NCI-H1436 treated with DMSO at 0.1 percent for 48 hours (cell line): ENCODE measurements at places on chromosomes 1 and 21.

DNA sequence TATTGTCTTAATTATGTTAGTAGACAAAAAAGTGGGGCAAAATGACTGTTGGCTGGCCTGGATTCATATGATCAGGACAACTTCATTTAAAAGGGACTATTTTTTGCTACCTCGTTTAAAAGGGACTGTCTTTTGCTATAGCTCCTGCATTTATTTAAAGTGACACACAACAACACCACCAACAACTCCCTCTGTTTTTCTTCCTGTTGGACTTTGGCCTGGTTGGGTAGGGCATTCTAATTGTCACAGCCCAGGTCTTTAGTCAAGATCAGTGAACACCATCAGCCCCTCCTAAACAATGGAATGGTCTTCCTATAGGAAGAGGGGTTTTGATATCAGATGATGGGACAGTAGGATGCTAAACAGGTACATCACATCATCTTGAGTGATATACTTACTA lies 241.8 kb downstream of the GPR52 start:
- DNase-seq, result no peak

DNA sequence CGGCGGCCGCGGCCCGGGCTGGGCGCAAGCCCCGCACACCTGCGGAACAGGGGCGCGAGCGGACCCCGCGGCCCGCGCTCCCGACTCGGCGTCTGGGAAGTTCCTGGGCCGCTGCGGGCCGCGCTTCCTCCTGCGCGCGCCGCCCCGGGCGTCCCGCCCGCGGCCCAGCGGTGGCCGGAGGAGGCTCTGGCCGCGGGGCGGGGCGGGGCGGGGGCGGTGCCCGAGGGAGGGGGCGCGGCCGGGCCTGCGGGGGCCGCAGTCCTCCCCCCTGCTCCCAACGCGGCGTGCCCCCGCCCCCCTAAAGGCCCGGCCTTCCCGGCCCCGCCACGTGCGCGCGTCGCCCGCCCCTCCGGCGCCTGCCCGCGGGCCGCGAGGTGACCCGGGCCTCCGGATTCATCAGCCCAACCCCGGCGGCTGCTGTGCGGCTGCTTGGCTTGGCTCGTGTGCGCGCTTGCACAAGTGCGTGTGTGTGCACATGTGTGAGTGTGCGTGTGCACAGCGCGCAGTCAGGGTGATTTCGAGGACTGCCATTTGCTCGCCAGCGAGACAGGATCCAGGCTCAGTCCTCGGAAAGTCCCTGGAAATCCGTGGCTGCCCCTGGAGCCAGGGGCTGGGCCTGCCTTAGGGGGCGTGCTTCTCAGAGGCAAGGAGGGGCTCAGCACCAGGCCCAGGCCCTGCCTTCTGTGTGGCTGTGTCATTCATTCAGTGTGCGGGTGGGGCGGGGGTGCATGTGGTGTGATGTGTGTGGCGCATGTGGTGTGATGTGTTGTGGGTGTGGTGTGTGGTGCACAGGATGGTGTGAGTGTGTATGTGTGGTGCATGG lies at the start of gene C2CD2:
Gene C2CD2, minus strand, starts transcription at position 188 of the 823 bp plus-strand sequence. CDS start 370 bp downstream, outside the sequence.
- no peak for DNase-seq

DNA sequence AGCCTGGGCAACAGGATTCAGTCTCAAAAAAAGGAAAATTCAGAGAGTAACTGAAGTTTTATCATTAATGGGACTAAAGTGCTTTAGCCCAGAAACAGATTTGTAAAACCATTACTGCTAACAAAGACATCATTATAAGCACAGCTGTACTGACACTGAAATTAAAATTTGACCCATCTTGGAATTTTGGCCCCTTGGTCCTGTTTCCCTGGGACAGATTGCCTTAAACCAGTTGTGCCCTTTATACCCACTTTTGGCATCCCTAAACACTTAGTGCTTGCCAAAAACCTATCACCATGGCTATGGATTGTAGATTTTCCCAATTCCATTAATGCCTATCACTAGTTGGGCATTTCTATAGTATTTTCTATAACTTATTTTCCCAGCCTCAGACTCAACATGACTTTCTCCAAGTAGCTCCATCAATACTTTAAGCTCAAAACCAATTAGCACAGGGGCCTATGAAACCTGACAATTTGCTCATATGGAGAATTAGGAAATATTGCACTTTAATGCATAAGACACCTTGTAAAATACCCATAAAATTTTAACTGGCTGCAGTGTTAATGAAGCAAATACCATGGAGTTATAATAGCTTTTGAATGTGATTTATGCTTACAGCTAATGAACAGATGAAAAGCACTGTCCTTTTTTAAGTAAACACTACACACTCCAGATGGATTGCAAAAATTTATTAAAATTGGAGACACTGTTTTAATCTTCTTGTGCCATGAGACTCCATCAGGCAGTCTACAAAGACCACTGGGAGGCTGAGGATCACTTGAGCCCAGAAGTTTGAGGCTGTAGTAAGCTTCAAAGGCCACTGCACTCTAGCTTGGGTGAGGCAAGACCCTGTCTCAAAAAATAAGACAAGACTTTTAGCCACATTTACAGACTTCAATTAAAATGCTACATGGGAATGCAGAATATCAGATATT lies 4.3 kb downstream of the GAS5 start:
- DNase-seq, result no peak

GRCh38 chr1:41917835-41918449 lies 780 bp downstream of the HIVEP3 start:
- no peak for DNase-seq

- DNase-seq, result no peak
These were observed 10.9 kb upstream of the CD101 start for GRCh38 chr1:116990612-116991151.

DNA sequence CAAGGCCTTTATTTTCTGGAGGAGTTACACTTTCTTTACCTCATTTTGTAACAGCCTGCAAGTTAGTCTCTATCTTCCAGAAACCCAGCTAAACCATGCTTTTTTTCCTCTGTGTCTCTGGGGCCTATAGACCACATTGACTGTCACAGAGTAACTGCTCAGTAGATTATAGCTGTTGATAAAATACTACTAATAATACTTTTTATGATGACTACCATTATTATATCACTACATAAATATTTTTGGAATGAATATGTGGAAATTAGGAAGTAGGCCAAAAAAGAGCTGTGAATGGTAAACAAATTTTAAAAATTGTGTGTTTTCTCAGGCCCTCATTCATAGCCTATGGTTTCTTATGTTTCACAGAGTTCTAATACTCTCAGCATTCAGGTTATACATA lies 233.1 kb upstream of the USP24 start:
- DNase-seq, result no peak

DNA sequence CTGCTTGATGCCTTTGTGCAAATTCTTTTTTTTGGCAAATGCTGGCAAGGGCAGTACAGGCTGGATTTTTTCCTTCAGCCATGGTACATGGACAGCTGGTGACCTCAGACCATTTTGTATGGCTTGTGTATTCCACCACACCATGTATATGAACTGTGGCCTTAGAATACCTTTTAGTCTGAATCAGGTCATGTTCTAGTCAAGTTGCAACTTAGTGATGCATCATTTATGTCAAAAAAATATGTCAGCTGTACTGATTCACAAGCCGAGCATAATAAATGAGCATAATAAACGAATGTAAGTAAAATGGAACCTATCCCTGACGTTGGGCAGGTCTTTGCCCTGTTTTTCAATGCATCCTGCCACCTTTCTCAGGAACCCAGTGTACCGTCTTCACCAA lies 219.7 kb upstream of the RUNX1 start:
- no peak for DNase-seq

GRCh38 chr1:230326971-230327891 lies 98.9 kb downstream of the PGBD5 start:
- no peak for DNase-seq

GRCh38 chr1:36829066-36829465 lies 205.2 kb downstream of the GRIK3 start:
- no peak for DNase-seq

GRCh38 chr1:46150085-46150484 lies 17.7 kb upstream of the PIK3R3 start:
- DNase-seq, result no peak

DNA sequence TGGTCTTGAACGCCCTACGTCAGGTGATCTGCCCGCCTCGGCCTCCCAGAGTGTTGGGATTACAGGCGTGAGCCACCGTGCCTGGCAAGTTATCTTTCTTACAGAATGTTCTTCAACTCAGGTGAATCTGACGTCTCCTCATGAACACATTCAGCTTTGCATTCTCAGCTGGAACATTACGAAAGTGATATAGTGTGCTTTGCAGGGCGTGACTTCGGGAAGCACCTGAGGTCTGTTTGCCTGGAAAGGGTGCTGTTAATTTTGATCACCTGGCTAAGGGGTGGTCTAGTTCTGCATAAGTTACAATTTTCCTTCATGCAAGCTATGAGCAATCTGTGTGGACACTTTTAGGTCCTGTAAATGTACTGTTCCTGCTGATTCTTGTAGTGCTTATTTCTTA lies 16.3 kb upstream of the CLIC4 start:
- DNase-seq, result no peak

DNA sequence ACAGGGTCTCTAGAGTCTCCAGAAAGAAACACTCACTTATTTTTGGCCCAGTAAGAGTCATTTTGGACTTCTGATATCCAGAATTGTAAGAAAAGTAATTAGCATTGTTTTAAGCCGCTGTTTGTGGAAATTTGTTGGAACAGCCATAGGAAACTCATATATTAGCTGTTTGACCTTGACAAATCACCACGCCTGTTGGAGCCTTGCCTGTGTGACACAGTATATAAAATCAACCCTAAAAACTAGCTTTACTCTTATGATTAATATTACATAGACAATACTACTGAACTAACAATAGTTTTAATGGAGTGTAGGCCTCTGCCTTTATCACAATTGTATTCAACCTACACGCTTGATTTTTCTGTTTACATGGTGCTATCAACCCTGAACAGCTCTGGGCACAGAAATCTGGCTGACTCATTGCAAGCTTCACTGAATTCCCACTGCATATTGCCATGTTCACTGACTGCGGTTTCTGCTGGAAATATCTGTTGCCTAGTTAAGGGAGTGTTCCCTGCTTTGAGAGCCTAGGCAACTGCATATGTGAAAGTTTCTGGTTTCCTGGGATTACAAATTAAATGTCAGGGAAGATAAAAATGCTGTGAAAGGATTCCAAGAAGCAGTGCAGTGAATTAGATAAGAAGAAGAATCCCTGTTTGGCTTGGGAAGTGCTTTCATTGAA lies 419.5 kb upstream of the DEPDC1 start:
- DNase-seq, result no peak

- no peak for DNase-seq
These were observed 12.0 kb downstream of the PROX1 start for GRCh38 chr1:213999732-214000131.

GRCh38 chr1:93800856-93801255 lies 78.2 kb downstream of the DNTTIP2 start:
- no peak for DNase-seq

GRCh38 chr1:246166841-246167240 lies 340.2 kb downstream of the SMYD3 start:
- no peak for DNase-seq

GRCh38 chr1:94302497-94302896 lies 65.1 kb upstream of the ARHGAP29 start:
- no peak for DNase-seq

DNA sequence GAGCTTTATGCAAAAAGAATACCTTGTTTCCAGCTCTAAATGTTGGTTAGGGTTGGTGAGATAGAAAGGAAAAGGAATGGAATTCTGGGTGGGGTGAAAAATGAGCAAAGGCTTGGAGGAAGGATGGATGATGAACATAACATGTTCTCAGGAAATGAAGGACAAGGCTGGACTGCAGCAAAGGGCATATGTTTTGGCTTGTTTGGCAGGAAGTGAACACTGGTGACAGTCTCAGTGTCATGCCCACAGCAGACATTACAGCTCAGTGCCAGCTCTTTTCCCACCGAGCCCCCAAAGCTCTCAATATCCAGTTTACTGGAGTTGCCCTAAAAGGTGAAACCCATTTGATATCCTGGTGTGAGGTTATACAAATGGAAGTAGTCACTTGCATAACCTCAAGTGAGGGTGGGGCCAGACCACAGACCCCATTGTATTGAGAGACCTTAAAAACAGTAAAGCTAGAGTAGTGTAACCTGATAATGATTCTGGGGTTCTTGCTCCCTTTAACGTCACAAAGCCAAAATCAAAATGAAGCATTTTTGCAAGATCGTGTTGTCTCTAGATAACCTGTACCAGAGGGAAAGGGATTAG lies 270.6 kb downstream of the NFIA start:
- no peak for DNase-seq

DNA sequence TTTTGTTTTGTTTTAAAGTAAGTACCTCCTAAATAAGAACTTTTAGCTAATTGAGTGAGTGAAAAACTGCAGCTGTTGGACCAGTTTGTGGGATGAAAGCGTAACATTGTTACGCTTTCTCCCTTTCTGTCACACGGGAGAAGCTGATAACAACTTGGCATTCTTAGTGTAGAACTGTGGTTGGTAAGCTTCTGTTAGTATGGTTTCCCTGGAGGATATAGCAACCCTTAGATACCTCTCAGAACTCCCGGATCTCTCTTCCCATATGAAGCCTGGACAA lies 98.2 kb downstream of the CACHD1 start:
- DNase-seq, result no peak

- no peak for DNase-seq
These were observed 159.2 kb downstream of the PIGK start for GRCh38 chr1:77060000-77060399.

- no peak for DNase-seq
These were observed 1.7 kb upstream of the C1orf116 start for GRCh38 chr1:207034208-207034607.

DNA sequence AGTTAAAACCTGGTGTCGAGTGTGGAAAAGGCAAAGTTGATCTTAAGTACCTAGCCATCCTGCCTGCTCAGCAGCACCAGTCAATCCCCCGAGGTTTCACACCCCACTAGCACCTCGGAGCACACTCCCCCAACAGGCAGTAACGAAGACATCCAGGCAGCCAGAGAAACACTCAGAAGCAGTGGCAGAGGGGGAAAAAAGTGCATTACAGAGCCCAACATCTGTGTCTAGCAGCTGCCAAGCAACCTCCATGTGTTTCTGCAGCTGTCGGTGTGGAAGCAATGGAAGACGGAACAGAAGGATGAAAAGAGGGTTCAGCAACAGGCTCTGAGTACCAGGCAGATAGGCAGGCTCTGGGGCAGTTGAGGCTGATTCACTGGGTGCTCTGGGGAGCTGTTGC lies 73.4 kb upstream of the PROX1 start:
- DNase-seq, result no peak

GRCh38 chr1:206735553-206736031 lies 35.0 kb upstream of the IL19 start:
- DNase-seq, result no peak

- no peak for DNase-seq
These were observed 59.6 kb downstream of the RGS21 start for GRCh38 chr1:192376374-192376773.
